ENCODE measurements at places on chromosomes 3 and 15.

DNA sequence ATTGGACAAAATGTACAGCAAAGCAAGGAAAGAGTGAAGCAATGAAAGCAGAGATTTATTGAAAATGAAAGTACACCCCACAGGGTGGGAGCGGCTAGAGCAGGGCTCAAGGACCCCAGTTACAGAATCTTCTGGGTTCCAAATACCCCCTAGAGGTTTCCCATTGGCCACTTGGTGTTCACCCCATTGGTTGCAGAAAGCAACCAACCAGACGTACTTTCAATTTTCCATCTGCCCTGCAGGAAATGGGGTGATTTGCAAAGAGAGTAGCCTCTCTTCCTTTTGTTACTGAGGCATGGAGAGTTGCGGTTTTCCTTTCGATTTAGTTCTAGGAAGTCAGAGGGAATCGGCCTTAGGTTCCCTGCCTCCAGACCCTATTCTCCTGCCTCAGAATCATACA, 2.4 kb downstream of the PML start:
- no peak for DNase-seq

- no peak for DNase-seq
Measured at GRCh38 chr3:122988508-122988907, 39.1 kb downstream of the SEMA5B start.

DNA sequence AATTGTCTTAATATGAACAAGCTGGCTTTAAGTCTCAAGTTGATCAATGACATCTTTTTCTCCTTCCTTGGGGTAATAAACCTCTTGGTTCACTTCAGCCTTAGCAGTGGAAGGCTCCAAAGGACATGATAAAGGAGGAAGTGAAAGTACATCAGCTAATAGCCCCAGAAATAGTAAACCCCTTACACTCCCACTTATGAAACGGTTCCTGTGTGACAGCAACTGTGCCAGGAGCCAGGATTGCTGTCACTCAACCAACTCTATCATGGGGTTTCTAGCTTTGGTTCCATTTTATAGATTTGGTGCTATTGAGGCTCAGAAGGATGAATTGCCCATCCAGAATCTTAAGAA, 216.7 kb downstream of the ABHD5 start:
- no peak for DNase-seq

- no peak for DNase-seq
Measured at GRCh38 chr3:71406972-71407810, 176.3 kb downstream of the FOXP1 start.

DNA sequence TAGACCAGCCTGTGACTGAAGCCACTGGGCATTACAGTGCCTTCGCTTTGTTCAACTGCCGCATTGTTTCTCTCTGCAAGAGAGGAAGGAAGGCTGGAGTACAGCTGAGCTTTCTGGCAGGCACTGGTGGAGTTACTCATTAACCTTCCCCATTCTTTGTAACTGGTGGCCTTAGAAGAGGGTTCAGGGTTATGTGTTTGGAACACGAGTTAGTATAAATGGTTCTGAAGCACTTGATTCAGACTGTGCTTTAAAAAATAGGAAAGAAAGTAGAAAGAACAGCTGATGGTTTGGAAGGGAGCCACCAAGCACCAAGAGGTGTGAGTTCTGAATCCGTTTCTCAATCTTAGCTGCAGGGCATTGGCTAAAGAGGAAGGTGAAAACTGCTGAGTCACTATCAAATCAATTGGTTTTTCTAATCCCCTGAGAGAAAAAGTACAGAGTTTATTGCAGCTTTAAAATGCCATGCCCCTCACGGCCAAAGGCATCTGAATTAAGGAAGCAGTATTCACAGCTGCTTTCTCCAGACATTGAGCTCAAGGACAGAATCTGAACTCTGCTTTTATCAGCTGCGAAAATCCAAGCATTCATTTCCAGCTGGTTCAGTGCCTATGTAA, 3.6 kb downstream of the HGD start:
- no peak for DNase-seq

GRCh38 chr3:157127831-157128767, 31.8 kb downstream of the CCNL1 start:
- peak; percentile 23 for DNase-seq

GRCh38 chr15:77636209-77636608, 3.5 kb upstream of the LINGO1 start:
- DNase-seq, result no peak

GRCh38 chr3:22969276-22969675, 233.9 kb upstream of the UBE2E2 start:
- DNase-seq, result no peak
